ENCODE measurements at places on chromosomes 12 and 14.

DNA sequence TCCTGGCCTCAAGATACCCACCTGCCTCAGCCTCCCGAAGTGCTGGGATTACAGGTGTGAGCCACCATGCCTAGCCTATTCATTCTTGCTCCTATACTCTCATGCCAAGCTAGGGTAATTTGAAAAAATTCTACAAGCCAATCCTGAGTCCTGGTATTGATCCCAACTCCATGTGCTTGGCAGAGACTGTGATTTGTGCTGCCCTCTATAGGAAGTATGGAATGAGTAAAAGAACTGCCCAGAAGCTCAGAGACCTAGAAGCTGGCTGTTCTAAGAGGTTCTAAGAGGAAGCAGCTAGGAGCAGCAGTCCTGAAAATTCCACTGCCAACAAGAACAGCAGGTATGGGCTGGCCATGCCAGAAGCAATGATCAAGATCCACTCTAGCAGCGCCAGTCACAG lies 402.5 kb downstream of the PCNX1 start:
- DNase-seq = no peak

- peak; percentile 54 for DNase-seq
These were observed 41.3 kb downstream of the MED13L start for GRCh38 chr12:116236148-116236731.

- DNase-seq = no peak
These were observed 291.7 kb downstream of the ZFP36L1 start for GRCh38 chr14:68501171-68501570.

DNA sequence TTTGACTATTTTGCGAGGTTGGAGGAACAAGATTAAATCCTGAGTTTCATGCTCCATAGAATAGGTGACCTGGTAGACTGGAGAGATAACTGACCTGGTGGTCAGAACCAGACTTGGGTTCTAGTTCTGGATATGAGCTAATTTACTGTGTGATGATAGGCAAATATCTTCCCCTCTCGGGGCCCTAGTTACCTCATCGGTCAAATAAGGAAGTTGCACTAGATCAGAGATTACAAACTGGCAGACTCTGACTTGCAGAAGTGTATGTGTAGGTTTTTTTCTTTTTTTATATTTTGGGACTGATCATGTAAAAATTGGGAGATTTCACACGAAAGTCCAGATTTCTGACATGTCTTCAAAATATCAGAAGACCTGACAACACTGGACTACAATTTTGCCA lies 37.0 kb downstream of the RPH3A start:
- DNase-seq = no peak

GRCh38 chr12:33605757-33606156 lies 166.1 kb upstream of the SYT10 start:
- no peak for DNase-seq

Measured in stimulated activated CD4-positive, alpha-beta T cell treated with anti-CD3 and anti-CD28 coated beads, Interleukin-4, amount 100 ng/mL, for 24 hours (primary cell).